ENCODE measurements at places on chromosomes 2 and 18.

DNA sequence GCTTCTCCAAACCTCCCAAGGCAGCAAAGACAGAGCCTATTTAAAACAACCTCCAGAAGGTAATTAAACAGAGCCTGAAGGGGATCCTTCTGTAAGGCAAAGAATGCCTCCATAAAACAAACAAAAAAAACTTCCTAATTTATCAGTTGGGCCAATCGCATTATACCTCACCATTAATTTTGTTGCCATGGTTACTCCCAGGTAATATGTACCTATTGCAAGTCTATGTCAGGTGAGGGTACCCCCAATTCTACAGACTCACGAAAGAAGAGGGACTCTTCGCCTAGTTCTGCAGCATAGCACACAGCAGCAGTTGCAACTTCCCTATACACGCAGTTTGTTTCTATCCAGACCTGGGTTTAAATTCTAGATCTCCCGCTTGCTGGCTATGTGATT lies 38.8 kb downstream of the SFXN5 start:
- DNase-seq: no peak

GRCh38 chr18:45497595-45498286 lies 117.5 kb upstream of the SLC14A2 start:
- DNase-seq: no peak

GRCh38 chr2:127324635-127325034 lies 30.7 kb upstream of the ERCC3 start:
- DNase-seq: no peak

- no peak for DNase-seq
Measured at GRCh38 chr2:148680462-148680861, 35.9 kb downstream of the EPC2 start.

GRCh38 chr2:143489145-143489544 lies 359.9 kb downstream of the ARHGAP15 start:
- no peak for DNase-seq

DNA sequence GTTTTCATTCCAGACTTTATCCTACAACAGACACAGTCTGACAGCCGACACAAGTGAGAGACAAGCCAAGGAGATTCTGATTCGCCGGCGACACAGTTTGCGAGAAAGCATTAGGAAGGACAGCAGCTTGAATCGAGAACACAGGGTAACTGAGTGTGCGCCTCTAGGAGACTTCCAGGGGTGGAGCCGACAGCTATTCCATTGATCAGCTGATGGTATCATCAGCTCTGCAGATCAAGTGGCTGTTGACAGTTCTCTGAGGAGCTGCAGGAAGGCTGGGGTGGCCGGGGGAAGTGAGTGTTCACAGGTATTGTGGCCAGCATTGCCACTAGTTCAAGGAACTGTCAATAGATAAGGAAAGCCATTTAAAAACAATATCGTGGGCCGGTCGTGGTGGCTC lies 57.3 kb upstream of the TMEM182 start:
- no peak for DNase-seq
